ENCODE measurements at places on chromosomes 1 and 21.

- DNase-seq = peak; percentile 54
Measured at GRCh38 chr1:211305044-211305443, 21.6 kb upstream of the TRAF5 start.

DNA sequence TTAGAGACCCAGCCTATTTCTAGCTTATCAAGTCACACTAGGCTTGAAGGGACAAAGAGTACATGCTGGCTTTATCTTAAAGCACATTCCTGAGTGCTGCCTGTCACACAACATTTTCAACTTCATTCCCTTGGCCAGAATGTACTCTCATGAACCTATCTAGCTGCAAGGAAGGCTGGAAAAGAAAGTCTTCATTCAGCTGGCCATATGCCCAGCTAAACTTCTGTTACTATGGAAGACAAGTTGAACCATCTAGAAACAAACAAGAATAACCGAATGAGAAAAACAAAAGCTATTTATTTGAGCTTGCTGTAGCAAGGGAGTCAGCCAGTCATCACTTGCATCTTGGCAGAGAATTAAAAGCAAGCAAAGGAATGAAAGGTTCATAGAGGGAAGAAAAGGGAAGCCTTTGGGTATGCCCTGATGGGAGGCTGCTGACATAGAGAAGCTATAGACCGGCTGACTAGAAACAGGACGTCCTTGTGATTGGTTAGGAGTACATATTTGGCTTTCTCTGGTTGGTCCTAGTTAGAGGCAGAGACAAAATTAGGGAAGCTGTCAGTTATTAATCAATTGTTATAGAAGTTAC, 108.4 kb downstream of the NEK7 start:
- peak; percentile 18 for DNase-seq

DNA sequence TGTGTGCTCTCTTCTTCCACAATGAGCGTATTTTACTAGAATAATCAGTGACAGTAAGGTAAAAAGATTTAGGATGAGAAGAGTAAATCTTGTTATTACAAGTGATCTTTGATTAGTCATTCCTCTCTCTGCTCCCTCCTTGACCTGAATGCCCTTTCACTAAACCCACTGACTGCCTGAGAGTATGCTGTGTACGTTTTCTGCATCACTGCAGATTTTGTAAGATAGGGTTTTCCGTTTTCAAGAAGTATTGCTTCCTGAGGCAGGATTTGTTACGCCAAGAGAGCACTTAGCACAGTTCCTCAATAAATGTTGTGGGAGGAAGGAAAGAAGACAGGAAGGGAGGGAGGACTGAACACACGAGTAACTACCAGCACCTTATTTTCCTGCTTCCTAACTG, 7.7 kb upstream of the LAMB3 start:
- no peak for DNase-seq

- no peak for DNase-seq
Measured at GRCh38 chr1:47561523-47562007, 123.7 kb downstream of the FOXD2 start.

DNA sequence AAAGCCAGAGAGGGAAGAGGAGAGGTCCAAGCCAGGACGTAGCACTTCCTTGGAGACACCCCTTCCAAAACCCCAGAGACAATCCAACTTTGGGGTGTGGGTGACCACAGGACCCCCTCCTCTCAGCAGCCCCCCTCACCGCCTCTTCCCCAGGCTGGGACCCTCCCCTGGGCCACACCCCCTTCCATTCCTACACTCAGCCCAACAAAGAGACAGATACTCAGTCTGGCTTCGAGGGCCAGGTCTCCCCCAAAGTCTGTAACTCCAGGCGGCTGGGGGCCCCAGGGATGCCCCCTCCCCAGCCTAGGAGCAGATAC, 1.4 kb downstream of the MEX3A start:
- no peak for DNase-seq

DNA sequence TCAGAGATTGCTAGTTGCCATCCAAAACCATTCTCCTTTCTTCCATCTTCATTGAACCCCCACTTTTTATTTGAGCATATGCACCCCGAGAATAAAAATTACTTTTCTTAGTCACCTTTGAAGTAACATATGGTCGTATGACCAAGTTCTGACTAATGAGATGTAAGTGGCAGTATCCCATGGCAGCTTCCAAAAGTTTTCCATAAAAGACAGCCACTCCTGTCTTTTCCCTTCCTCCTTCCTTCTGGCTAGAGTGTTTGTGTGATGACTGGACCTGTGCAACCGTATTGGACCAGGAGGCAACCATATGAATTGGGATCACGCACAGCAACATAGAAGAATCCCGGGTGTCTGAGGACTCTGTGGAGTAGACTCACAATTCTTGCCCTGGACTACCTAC, 41.1 kb upstream of the CCSAP start:
- no peak for DNase-seq

- no peak for DNase-seq
Measured at GRCh38 chr1:223393275-223394214, at the start of gene CCDC185. CCDC185 (plus strand) TSS chr1:223393415; CDS start chr1:223393476, 61 bp downstream.

All from stromal cell of bone marrow (primary cell).